NCI-H2029 treated with DMSO at 0.1 percent for 48 hours (cell line): ENCODE measurements at places on chromosomes 16 and 17.

DNA sequence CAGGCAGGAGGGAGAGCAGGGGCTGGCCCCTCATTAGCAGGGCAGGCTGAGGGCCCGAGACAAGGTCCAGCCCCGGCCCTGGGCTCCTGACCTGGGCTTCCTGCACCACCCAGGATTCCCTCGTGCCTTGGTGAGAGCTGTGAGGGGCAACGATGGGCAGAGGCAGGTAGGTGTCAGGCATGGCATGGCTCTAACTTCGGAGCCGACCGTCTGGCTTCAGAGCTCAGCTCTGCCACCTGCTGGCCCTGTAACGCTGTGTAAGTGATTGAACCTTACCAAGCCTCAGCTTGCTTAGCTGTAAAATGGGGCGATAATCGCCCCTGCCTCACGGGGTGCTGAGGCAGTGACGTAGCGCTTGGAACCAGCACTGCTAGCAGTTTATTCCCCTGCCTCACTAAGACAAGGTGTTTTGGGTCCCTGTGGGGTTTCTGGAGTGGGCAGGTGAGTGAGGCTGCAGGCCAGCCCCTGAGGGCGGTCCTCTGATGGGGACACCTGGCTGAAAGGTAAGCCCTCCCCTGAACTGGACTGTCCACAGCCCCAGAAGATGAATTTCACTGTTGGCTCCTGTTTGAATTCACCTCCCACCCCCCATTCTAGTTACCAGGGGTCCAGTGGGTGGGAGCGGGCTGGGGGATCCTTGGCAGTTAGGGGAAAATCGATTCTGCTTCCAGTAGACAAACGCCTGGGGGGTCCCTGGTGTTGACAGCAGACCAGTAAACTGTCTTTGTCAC is 184.8 kb upstream of the GSE1 start:
- DNase-seq: no peak

DNA sequence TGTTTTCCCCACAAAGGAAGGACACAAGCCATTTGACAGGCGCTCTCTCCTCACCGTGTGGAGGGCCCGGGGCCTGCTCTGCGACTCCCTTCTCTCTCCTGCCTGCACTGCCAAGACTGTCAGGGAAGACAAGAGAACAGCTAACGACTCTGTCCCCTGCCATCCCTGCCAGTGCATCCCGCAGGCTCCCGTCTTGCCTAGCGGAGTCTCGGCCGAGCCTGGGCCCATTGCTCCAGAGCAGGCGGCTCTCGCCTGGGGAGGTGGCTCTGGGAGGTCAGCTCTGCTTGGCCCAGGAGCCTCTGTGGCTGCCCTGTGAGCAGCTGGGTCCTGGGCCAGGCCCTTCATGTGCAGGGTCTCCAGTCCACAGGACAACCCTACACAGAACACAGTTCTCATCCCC is 53.0 kb downstream of the WNT3 start:
- DNase-seq: no peak

GRCh38 chr16:11016993-11017392 is 72.6 kb downstream of the CLEC16A start:
- peak; percentile 80 for DNase-seq

DNA sequence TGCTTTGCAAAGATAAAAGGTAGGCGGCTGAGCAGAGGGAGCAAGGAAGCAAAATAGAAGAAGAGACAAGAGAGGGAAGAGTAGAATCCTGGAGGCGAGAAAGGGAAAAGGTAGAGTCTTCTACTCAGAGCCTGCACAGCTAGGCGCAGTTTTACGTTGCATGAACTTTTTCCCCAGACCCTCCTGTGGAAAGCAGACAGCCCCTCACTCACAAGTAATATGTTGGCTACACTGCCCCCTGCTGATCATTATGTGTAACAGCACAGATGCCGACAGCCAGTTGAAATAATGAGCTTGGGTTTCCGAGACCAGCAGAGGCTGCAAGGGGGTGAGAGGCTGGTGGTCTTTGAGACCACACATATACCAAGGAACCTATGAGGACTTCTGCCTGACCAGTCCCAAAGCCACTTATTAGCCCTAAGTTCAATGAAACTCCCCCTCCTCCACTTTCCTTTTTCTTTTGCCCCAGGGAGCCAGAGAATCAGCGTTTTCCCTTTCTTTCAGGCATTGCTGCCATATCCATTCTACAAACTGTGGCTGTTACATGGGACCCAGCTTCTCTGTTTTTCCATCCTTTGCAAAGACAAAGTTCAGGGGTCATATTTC is 22.5 kb upstream of the CMTR2 start:
- DNase-seq: no peak

DNA sequence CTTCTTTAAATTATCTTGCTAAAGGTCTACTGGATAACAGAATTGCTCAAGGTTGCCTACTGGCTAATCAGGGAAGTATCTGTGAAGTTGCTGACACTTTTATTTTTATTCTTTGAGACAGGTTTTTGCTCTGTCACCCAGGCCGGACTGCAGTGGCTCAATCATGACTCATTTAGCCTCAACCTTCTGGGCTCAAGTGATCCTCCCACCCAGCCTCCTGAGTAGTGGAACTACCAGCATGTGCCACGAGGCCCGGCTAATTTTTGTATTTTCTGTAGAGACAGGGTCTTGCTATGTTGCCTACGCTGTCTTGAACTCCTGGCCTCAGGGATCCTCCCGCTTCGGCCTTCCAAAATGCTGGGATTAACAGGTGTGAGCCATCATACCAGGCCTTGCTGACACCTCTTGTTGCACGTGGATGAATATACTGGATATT is 43.1 kb downstream of the GLG1 start:
- DNase-seq: no peak

- no peak for DNase-seq
These were observed 4.7 kb downstream of the CORO1A start for GRCh38 chr16:30187971-30188561.

DNA sequence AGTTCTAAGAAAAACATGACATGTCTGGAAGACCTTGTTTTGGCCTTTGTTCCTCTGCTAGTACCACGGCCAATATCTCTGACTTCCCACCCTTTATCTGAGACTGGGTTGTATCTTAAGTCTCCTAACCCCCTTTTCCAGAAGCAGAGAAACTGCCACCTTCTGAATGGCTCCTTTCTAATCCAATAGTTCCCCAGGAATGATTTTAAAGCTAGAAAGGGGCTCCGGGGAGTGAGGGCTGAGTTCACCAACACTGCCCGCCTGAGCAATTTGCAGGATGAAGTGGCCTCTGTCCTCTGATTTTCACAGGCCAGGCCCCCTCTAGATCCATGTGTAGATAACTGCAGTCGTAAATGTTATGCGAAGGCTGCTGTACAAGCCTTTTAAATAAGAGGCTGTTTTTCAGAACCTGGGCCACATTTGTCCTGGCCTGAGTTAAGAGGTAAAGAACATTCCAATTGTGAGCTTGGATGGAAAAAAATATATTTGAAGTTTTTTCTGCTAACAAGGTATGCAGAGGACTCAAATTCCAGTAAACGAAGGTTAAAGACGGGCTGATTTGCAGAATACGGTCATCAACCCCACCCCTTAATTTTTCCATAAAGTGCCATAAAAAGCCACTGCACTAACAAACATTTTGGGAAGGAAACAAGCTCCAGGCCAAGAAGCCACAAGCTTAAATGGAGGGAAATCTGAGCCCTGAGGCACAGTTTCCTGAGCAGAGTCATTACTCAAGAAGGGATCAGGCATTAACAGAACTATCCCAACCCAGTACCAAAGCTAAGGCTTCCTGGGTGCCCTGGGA is 117.0 kb upstream of the MAF start:
- DNase-seq: no peak

DNA sequence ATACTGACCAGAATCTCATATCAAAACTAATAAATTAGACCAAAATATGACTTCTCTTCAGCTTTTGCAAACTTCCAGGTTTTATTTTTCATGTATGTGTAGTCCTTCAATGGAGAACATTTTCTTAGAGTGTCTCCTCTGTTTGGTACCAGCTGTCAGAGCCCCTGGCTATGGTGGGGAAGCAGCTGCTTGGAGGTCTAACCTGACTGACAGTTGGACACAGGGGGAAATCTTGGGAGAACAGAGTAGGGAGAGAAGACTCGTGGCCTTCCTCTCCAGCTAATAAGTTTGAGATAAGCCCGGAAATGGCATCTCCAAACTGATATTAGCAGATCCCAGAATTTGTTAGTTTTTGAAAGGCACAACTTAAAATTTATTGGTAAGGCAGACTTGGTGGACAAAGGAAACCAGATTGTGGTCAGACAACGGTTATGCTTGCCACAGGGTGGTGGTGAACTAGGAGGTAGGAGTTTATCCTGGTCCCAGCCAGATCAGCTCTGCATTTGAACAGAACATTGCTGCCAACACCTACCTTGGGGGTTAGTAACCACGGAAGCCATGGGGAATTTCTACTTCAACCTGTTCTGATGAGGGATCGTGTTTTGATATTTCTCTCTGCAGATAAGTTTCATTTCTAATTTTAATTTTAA is 39.2 kb upstream of the IRX3 start:
- no peak for DNase-seq

DNA sequence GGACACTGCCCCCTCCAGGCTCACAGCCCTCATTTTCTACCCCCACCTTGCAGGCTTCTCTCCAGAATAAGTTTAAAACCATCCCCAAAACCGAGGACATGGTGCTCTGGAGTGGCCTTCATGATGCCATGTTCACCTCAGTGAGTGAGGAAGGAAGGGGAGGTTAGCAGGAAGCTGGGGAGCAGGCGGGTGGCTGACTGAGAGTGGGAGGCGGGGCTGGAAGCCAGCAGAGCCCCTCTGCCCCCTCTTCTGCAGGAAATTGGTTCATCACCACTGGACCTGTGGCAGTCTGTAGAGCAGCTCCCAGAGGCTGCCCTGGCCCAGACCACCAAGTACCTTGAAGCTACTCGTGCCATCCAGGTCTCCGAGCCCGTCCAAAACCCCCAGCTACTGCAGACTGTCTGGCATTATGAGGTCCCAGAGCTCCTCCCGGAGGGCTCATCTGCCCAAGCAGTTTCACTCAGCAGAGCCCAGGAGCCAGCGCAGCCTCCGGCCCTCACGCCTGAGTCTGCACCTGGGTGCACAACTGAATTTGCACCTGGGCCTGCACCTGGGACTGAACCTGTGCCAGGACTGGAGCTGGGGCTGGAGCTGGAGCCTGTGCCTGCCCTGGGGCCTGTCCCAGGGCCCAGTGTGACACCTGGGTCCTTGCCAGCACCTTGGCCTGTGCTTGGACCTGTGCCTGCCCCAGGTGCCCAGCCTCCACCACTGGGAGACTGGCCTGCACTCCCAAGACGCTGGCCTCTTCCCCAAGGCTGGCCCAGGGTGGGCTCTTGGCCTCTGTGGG is 19.0 kb downstream of the C16orf96 start:
- no peak for DNase-seq

DNA sequence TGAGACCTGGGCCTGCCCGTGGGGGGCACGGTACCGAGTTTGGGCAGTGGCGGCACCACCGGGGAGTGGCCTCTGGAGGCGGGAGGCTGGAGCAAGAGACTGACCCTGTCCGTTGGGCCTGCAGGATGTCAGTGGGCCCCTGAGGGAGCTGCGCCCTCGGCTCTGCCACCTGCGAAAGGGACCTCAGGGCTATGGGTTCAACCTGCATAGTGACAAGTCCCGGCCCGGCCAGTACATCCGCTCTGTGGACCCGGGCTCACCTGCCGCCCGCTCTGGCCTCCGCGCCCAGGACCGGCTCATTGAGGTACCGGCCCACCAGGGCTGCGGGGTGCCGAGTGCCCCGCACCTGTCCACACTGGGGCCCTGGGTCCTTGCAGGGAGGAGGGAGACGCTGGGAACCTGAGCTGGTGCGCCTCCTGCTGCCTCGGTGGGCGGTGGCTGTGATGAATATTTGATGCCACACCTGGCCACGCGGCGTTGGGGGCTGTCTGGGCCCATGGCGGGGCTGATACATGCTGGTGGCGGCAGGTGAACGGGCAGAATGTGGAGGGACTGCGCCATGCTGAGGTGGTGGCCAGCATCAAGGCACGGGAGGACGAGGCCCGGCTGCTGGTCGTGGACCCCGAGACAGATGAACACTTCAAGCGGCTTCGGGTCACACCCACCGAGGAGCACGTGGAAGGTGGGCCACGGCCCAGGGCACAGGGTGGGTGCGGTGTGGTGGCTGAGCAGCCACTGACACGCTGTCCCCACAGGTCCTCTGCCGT is 9.7 kb downstream of the NHERF2 start:
- no peak for DNase-seq

GRCh38 chr16:27408602-27409031 is 6.6 kb downstream of the IL21R start:
- DNase-seq: no peak

GRCh38 chr16:23847948-23848347 is 12.2 kb downstream of the PRKCB start:
- DNase-seq: no peak

DNA sequence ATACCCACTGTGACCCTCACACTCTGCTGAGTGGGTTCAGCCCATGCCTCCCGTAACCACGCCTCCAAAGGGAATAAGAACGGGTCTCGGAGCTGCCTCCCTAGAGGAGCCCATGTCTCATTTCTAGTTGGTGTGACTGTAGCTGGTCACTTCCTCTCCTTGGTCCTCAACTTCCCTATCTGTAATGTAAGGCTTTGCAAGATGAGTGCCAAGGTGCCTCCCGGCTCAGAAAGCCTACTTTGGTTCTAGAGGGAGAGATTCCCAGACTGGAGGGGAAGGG is 20.8 kb downstream of the C16orf74 start:
- DNase-seq: no peak

GRCh38 chr17:4742629-4743028 is 2.9 kb upstream of the CXCL16 start:
- DNase-seq: no peak

GRCh38 chr16:15950161-15950854 is 892 bp downstream of the ABCC1 start:
- DNase-seq: no peak

- DNase-seq: no peak
These were observed 4.6 kb downstream of the EMC8 start for GRCh38 chr16:85794696-85795095.

- DNase-seq: no peak
These were observed 20.2 kb downstream of the NGFR start for GRCh38 chr17:49515196-49515770.

- DNase-seq: no peak
These were observed 7.2 kb downstream of the SPAG7 start for GRCh38 chr17:4960279-4960922.

- no peak for DNase-seq
These were observed 5.0 kb downstream of the LSM12 start for GRCh38 chr17:44061446-44061845.

GRCh38 chr17:78249818-78250806 is 18.7 kb downstream of the TMEM235 start:
- DNase-seq: no peak

DNA sequence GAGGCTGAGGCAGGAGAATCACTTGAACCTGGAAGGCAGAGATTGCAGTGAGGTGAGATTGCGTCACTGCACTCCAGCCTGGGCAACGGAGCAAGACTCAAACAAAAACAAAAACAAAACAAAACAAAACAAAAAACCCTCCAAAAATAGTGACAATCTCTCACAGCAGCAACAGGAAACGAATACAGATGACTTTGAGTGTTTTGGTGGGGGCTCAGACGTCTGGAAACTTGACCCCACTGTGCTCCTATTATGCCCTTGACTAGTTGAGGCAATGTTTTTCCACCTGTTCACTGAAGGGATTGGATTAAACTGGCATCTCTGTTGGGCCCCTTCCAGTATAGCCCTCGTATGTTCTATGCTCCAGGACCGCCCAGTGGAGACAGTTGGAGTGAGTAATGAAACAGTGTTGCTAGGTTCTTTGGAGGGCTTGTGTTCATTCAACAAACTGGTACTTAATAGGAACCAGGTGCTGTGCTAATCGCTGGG is 167.0 kb downstream of the UTP18 start:
- DNase-seq: peak; percentile 94

GRCh38 chr17:3727041-3727440 is 3.3 kb downstream of the HASPIN start:
- DNase-seq: no peak

- no peak for DNase-seq
These were observed 14.1 kb downstream of the RAD51C start for GRCh38 chr17:58706351-58707140.

GRCh38 chr17:33521784-33522183 is 228.7 kb upstream of the ASIC2 start:
- DNase-seq: peak; percentile 2
